SJSA1 (cell line): ENCODE measurements at places on chromosomes 12 and 14.

DNA sequence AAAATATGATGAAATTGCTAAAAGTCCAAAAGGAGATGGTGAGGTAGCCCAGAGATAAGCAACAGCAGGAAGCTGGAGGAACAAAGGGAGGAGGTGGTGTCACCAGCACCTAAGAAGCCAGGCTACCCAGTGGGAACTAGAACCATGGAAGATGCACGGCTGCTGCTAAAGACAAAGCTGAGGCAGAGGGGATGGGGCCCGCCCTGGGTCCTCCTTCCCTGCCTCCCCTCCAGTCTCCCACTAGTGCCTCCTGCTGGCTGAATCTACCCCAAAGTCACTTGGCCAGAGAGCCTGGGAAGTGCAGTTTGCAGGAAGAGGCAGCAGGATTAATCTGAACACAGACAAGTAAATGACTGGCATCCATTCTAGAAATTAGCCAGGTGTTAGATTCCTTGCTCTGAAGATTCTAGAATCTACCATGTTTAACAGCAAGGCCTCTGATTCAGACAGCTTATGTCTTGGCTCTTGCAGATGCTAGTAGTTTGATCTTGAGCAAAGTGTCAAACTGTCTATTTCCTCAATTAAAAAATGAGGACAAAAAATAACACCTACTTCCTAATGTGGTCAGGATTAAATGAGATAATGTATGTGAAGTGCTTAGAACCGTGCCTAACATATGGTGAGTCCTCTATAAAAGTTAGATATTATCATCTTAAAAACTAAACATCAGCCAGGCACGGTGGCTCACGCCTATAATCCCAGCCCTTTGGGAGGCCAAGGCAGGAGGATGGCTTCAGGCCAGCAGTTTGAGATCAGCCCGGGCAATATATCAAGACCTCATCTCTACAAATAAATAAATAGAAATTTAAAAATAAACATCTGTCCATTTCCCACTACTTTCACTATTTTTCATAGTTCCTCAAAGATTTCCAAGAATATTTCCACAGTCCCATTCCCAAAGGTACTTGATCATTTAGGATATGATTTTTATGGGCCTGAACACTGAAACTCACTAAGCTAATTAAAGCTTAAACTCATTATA is 5.8 kb upstream of the LRP10 start:
- DNase-seq: no peak

DNA sequence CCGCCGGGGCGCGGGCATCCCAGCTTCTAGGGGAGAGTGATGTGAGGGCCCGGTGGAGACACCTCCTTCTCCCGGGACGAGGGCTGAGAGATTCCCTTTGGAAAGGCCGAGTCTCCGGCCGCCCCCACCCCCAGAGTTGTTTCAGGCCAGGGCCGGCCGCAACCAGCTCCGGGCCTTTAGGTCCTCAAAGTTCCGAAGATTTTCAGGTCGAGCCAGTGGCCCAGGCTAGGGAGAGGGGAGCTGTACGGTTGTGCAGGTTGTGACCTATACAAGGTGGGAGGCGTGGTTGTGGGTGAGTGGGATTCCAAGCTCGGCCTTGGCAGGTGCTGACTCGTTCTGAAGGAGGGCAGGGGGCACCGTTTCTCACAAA is 18.4 kb upstream of the ANKRD33 start:
- DNase-seq: no peak

DNA sequence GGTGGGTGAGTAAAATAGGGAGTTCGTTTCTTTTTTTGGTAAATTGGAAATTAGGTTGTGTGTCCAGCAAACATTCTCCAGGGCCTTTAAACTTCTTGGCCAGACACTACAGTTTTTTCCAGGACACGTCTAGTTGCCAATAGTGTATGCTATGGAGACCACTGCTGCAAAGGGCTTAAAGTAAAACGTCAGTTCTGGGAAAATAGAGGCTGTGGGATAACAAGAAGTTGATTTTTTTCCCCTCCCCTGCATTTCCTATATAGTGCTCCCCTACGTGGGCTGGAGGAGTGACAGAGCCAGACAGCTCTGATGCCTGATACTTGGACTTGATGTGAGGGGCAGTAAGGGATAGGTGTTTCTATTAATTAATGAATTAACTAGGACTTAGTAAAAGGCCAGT is 2.4 kb downstream of the ACVR1B start:
- no peak for DNase-seq

GRCh38 chr14:99595524-99595923 is 8.5 kb downstream of the CCDC85C start:
- no peak for DNase-seq

- no peak for DNase-seq
Measured at GRCh38 chr12:57103856-57104255, 7.3 kb downstream of the STAT6 start.

DNA sequence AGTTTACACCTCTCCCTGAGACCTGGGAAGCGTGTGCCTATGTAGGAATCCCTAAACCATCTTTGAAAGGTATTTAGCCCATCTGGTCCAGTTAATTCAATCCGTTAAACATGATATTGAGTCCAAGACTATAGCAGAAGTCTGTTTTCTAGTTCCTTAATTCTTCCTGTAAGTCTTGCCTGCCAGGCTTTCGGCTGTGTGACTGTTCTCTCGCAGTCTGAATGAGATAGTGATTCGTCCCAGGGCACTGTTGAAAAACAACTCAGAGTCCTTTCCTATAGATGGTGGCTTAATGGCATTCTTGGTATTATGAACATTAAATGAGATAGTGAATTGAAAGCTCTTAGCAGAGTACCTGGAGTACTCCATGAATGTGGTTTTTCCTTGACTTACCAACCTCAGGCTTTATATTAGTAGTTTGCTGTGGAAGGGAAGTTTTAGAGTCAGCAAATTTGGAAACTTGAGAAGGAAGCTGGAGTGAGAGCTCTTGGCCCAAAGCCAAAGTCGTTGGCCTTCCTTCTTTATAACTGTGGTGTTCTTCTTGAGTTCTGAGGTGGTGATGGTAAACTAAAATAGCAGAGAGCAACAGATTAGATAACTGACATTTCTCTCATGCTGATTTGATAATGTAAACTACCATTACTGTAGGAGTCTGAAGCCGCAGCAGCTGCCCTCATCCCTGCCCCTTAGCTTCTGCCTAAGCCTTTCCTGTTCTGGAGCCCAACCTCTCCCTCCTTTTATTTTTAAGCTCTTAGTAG is 76.5 kb downstream of the TGFB3 start:
- no peak for DNase-seq

DNA sequence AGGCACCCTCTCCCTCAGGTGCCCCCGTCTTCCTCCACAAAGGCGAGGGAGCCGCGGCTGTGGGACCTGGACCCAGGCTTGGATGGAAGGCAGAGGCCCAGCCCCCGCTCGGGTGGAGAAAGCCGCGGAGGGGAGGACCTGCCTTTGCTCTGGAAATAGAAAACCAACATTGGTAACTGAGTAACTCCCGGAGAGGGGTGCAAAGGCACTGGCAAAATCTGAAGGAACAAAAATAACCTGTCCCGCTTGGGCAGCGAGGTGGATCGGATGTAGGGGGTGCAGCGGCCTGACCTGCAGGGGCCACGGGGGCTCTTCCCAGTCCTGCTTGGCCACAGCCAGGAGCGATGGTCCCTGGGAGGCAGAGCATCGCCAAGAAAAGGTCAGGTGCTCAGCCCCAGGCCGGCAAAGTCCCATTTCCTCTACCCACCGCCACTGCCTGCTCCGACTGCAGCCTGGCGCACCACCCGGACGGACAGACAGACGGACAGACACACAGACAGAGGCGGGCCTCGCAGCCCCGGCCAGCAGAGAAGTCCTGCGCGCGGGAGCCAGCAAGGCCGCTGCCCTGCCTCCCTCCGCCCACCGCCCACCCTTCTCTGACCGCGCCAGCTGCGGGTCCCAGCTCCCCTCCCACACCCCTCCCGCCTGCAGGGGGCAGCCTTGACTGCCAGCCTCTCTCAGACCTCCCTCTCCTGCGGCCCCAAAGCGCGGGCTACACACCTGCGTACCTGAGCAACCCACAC is 21.4 kb upstream of the TMEM106C start:
- DNase-seq: no peak

- peak; percentile 64 for DNase-seq
Measured at GRCh38 chr14:103518422-103519042, 4.1 kb downstream of the CKB start.

GRCh38 chr12:76220980-76221379 is 127.2 kb downstream of the BBS10 start:
- DNase-seq: no peak

GRCh38 chr12:22110176-22110575 is 64.2 kb downstream of the CMAS start:
- no peak for DNase-seq
